ENCODE measurements at places on chromosomes 2 and 18.

DNA sequence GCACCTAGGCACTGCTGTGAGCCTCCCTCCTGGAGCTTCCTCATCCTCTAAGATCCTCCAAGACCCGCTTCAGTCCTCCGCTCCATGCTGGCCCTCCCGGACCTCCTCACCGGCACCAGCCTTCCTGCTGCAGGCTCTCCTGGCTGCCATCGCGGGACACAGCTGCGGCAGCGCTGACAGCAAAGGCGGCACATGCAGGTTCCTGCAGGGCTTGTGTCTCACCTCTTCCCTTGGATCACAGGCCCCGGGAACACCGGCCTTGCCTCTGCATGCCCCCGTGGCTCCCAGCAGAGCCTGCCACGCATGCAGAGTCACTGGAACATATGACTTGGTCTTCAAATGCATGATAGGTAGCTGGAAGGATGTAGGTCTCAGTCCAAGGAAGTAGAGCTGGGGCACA lies 67.2 kb downstream of the PTGR3 start:
- no peak for DNase-seq

- no peak for DNase-seq
These were observed 40.6 kb downstream of the ITGB1BP1 start for GRCh38 chr2:9382604-9383235.

DNA sequence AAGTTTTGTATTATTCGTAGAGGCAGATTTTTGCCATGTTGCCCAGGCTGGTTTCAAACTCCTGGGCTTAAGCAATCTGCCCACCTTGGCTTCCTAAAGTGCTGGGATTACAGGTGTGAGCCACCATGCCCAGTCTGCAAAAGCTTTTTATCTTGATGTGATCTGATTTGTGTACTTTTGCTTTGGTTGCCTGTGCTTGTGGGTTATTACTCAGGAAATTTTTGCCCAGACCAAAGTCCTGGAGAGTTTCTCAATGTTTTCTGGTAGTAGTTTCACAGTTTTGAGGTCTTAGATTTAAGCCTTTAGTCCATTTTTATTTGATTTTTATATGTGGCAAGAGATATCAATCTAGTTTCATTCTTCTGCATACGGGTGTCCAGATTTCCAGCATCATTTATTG lies 42.4 kb downstream of the SYT4 start:
- no peak for DNase-seq

DNA sequence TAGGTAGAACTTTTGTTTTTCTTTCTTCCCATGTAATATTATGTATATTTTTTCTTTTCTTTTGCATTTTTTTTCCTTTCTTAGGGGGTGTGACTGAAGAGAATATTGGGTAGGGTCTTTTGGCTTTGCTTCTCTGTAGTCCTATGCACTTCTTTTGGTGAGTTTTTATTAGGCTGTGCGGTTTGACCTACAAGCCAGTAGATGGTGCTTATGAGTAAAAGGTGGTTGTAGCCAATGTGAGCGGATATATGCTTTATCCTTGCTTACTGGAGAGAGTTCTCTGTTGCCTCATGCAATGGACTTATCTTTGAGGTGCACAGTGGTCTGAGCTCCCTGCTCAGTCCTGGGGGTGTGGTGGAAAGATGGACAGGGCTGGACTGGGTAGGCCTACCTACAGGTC lies 52.7 kb downstream of the DSEL start:
- DNase-seq, result no peak

DNA sequence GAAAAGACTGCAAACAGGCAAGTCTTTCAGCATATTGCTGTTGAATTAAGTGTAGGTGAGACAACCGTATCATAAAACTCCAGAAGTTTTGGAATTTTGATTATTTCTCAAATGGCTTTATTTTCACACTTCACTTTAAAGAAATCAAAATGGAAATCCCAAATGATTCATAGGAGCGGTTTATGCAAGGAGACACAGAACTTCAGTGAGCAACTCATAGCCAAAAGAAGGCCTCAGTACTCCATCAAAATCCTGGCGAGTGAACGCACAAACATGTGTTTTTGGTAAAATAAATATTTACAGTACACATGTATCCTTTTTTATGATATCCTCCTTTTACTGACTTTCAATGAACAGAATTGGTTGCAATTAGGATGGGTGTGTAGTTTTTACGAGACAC lies 140.4 kb upstream of the APCDD1 start:
- no peak for DNase-seq

GRCh38 chr2:95314964-95315611 lies 17.9 kb downstream of the KCNIP3 start:
- no peak for DNase-seq

DNA sequence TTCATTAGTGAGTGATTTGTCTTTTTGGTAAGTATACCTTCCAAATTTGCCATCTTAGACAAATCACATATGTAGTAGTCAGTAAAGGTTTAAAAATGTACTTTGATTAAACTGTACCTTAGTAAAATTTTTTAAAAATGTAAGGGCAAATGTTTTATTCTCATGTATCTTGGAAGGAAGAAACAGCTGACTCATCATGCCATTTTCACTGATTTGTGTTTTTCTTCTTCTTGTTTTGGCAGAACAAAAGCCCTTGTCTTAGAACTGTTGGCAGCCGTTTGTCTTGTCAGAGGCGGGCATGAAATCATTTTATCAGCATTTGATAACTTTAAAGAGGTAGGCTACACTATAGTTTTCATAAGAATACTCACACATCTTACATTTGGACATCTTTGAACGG lies 136.5 kb downstream of the PRPF40A start:
- DNase-seq, result no peak

GRCh38 chr2:45263147-45263546 lies 253.9 kb upstream of the SIX2 start:
- no peak for DNase-seq

- no peak for DNase-seq
These were observed 22.8 kb upstream of the IL37 start for GRCh38 chr2:112887964-112888749.

DNA sequence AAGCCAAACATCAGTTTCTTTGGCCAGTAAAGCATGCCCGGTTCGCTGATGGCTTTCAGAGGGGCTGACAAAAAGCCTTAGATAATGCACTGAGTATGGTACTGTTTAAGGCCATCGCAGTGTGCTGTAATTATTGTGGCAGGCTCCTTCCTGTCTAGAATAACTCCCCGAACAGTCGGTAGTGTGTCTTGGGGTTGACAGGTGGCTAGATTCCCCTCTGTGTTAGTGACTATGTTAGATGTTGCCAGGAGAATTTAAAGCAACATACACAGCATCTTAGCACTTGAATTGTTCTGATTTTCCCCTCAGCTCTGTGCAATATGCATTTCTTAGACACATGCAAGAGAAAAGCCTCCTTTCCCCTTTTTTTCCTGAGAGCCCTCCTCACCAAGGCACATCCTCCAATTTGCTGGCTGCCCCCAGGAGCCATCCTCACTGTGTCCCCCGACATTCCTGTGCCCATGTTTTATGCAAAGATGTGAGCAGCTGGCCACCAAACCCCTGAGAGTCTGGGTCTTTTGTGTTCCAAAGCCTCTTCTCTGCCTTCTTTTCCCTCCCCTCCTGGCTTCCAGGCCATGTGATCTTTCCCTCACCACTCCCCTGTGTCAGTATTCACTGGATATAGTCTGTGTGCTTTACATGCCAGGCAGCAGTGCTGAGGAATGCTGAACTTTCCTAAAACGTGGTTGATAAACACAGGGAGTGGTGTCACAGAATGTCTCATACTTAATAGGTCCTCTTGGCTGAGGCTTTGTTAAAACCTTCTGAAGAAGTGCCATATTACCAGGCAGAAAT lies 331.5 kb downstream of the HRH4 start:
- DNase-seq, result no peak

DNA sequence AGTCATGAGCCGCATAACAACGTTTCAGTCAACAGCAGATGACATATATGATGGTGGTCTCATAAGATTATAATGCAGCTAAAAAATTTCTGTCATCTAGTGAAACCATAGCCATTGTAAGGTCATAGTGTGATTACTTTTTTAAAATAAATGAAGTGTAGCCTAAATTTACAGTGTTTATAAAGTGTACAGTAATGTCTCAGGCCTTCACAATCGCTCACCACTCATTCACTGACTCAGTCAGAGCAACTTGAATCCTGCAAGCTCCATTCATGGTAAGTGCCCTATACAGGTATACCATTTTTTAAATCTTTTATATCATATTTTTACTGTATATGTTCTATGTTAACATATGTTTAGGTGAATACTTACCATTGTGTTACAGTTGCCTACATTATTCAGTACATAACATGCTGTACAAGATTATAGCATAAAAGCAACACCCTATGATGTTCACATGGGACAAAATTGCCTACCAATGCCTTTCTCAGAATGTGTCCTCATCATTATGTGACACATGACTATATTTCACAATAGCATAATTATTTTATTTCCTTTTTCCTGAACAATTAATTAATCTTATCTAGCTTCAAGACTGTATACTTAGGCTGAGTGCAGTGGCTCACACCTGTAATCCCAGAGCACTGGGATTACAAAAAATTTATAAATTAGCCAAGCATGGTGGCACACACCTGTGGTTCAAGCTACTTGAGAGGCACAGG lies 1115.9 kb upstream of the ZEB2 start:
- DNase-seq, result no peak

- DNase-seq, result no peak
These were observed 10.3 kb downstream of the TUBB6 start for GRCh38 chr18:12318334-12318697.

GRCh38 chr2:54553775-54554174 lies 97.6 kb downstream of the SPTBN1 start:
- DNase-seq, result no peak

DNA sequence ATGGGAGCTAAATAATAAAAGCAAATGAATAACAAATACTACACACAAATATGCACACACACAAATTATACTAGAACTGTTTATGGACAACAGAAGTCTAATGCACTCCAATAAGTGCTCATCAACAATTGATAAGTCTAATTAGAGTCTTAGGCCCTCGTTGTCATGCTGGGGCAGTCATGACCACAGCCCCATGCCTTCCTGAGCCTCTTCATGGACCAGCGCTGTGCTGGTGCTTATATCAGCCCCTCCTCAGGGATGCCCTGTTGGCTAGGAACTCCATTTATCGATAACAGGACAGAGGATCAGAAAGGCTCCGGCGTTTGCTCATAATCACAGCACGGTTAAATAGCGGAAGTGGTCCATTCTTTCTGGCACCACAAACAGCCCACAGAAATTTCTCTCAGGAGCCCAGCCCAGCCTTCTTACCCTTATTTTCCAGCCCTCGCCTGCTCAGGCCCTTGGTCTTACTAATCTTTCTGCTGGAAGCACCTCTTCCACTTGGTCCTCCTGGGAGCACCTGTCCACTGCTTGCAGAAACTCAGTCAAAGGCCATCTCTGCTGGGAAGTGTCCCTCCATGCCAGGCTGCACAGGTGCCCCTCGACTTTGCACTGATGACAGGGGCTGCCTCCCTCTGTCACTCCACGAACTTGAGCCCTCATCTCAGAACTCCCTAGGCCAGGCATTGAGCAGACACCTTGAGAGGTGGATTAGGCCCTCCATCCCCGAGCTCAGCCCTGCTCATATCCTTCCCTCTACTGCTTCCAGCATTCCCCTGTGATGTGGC lies 500.2 kb upstream of the HS6ST1 start:
- no peak for DNase-seq

GRCh38 chr2:104599787-104600510 lies 254.0 kb upstream of the POU3F3 start:
- no peak for DNase-seq
